ENCODE measurements at places on chromosomes 3 and 15.

- DNase-seq, result peak; percentile 70
Measured at GRCh38 chr15:62469478-62469873, 304.4 kb upstream of the C2CD4B start.

DNA sequence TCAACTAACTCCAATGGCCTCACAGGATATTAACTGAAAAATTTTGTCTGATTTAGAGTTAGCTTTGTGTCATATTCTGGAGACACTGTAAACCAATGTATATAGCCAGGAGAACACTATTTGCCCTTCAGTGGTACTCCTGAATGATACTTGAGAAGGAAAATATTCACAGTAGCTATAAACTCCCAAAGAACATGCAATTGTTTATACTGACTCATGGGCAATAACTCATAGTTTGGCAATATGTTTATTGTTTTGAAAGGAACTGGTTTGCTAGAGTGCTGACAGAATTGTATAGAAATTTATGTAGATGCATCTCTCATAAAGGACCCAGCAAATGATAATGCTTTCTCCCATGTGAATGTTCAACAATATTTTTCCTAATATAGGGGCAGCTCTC, 537.6 kb downstream of the PLOD2 start:
- DNase-seq, result no peak

DNA sequence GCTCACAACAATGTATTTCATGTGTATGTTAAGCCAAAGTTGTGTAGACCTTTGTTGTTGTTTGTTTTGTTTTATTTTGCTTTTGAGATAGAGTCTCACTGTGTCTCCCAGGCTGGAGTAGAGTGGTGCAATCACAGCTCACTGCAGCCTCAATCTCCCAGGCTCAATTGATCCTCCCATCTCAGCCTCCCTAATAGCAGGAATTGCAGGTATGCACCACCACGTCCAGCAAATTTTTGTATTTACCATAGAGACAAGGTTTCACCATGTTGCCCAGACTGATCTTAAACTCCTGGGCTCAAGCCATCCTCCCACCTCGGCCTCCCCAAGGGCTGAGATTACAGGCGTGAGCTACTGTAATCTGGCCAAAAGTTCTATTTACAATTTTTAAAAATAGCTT, 2.7 kb downstream of the HERC1 start:
- DNase-seq, result no peak

- no peak for DNase-seq
Measured at GRCh38 chr3:129619726-129620162, 13.3 kb upstream of the PLXND1 start.

DNA sequence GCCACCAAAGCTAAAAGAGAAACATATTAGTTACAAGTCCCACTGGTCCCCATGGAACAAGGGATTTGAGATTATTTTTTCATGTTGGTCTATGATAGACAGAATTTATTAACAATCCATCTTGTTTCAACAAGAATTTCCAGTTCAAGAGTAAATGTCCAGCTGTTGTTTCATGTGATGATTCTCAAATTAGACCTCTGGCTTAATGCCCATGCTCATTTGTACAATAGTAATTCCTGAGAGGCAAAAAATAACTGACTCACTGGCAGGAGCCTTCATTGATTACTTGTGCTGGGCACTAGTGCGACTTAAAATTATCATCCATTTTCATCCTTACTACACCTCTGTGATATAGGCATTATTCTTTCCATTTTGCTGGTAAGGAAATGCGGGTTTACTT, 171.3 kb downstream of the ITPR1 start:
- no peak for DNase-seq

GRCh38 chr3:101643861-101644613, 32.9 kb downstream of the ZBTB11 start:
- peak; percentile 71 for DNase-seq

DNA sequence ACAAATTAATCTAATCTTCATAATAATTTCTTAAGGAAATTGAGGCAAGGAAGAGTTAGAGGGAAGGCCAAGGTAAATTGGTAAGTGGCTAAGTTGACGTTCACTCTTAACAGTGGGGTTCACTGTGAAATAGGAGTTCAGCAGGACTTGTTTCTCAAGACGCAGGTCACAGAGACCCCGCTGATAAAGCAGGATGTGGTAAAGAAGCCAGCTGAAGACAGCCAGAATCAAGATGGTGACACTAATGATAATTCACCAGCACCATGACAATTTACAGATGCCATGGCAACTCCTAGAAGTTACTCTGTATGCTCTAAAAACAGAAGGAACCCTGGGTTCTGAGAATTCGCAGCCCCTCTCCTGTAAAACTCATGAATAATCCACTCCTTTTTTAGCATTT, 100.1 kb upstream of the CTDSPL start:
- no peak for DNase-seq

GRCh38 chr15:80846031-80846815, 67.1 kb downstream of the CEMIP start:
- peak; percentile 30 for DNase-seq

- peak; percentile 83 for DNase-seq
Measured at GRCh38 chr3:25594007-25594502, 70.7 kb downstream of the TOP2B start.

DNA sequence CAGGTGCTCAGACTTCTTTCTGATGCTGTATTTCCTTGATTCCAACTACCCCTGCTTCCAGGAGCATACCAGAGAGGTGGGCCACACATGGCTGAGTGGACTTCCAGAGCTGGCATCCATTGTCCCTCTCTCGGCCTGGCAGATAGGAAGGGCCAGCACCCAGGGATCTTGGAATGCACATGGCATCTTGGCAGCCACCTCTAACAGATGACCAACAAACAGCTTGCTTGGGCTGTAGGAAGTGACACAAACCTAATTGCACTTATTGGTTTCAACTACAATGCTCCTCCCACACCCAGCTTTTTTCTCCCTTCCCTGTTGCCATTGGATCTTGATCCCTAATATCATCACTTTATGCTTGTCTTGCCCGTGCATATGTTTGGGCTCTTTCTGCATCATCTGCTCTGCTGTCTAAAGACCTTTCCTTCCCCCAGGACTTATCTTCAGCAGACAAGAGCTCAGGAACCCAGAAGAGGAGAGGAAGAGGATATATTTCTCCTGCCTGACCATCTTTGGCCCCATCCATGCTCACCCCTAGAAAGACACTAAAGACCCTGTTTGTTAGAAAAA, 294.6 kb downstream of the NTRK3 start:
- no peak for DNase-seq

DNA sequence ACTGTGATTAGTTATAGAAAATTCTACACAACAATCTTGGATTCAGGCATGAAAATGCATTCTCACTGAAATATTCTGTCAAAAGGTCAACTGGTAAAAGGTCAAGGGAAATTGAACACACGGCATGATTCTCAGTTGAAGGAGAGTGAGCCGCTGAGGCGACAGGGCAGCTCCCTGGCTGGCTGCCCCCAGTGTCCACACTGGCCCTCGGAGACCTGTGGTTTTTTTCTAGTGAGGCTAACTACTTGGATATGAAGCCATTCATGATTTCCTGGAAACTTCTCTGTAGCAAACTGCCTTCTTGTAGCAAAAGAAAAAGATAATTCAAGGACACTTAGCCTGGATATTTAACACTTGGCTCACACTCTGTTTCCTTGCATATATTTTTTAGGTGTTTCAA, 37.2 kb downstream of the AADACL2 start:
- no peak for DNase-seq

- no peak for DNase-seq
Measured at GRCh38 chr3:59503441-59503840, 453.6 kb upstream of the CFAP20DC start.

- DNase-seq, result peak; percentile 83
Measured at GRCh38 chr3:42148982-42149432, 57.9 kb downstream of the TRAK1 start.

DNA sequence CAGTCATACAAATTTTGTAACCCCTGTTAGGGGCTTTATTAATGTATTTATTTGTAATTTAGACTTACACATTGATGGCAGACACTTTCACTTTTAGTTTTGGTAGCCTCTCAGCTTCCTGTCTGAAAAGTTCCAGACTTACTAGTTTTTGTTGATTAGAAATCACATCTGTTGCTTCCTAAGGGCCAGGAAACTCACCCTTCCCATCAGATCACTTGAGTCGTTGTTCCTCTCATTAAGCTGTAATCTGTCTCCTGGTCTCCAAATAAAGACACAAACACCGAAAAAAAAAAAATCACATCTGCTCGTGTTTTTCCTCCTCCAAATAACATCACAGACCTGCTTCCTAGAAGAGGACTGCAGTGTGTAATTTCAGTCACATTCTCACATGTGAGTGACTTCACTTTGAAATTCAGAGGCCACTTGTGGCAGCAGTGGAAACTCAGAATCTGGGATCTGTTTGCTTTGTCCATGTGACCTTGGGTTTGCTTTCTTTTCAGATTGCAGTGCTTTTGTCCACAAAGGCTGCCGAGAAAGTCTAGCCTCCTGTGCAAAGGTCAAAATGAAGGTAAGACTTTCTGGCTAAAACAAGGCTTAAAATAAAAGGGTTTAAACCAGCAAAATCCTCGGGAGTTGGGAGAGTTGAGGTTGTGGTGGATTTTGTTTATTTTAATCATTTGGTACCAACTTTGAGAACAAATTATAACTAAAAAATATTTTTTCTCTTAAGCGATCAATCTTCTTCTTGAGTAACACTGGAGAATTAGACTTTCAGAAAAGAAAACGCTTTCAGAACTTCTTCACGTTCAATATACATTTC, 87.0 kb downstream of the KLHL25 start:
- DNase-seq, result peak; percentile 12

- no peak for DNase-seq
Measured at GRCh38 chr15:67331676-67332075, 77.1 kb downstream of the IQCH start.

DNA sequence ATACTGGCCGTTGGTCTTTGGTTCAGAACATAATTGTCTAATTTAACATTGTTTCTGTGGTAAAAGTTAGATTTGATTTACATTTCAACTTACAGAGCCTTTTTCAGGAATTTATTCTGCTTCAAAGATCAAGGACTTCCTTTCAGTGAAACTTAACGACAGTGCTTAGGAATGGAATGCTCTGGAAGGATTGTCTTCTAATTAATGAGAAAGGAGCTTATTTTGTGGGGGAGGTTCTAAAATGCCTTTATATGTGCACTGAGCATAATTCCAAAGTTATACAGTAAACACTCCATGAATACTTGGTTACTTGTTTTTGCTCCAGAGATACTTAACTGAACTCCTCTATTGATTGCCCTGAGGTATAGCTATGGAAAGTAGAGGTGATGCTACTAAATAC, 75.7 kb downstream of the CACNA1D start:
- DNase-seq, result no peak

GRCh38 chr3:52246728-52247408, 1.3 kb downstream of the PPM1M start:
- DNase-seq, result no peak

- peak; percentile 63 for DNase-seq
Measured at GRCh38 chr3:113912552-113913236, 35.1 kb upstream of the ZDHHC23 start.

- no peak for DNase-seq
Measured at GRCh38 chr15:82172506-82172905, 90.0 kb downstream of the EFL1 start.

- DNase-seq, result no peak
Measured at GRCh38 chr15:78222745-78223395, 11.5 kb downstream of the ACSBG1 start.

DNA sequence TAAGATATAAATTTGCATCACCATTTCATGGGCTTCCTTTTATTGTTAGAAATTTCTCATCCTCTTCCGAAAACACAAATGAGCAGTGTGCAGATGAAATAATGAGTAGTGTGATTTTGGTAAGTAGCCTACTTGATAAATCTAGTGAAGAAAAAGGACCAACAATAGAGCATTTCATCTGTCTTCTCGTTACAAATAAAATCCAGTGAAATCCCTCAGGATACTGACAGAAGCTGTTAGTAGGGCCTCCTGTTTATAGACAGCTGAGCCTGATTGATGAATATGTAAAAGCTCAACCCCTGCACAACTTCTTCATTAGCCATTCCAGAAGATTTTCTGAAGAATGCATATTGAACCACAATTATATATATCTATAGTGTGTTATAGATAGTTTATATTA, 363.7 kb upstream of the EPHA6 start:
- DNase-seq, result no peak

DNA sequence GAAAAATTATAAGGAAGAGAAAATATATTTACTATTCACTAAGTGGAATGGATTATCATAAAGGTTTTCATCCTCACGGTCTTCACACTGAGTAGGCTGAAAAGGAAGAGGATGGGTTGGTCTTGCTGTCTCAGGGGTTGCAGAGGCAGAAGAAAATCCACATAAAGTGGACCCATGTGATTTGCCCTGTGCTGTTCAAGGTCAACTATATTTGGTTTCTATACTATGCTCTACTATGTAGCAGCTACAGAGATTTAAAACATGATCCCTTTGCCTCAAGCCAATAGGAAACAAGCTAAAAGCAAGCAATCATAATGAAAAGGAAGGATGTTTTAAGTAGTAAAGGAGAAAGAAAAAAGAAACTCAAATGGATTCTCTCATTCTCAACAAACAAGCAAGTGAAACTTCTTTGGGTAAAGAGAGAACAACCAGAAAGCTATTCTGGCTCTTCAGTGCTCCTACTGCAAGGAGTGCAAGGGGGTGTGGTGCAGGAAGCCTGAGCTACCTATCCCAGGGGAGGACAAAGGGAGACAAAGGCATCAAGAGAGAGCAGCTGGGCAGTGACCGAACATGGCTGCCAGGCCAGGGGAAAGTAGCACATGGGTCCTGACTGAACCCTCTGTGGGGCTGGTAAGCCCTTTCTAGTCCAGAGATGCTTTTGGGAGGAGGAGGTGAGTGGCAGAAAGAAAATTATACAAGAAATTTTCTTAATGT, 35.9 kb downstream of the SFMBT1 start:
- DNase-seq, result no peak

DNA sequence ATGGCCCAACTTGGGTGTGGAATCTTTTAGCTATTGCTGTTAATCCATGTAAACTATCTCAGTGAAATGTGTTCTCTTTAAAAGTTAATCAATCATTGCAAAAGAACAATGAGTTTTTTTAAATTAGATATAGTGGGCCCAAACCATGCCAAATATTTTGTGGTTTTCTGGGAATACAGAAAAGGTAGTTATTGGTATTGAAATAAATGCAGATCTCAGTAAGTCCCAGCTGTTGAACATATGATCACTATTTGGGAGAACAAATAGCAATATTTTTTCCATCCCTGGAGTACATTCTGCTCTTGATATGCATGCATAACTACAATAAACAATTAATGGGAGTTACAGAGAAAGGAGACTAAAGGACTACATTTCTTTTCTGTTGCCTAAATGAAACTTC, 36.0 kb upstream of the LEKR1 start:
- peak; percentile 74 for DNase-seq

DNA sequence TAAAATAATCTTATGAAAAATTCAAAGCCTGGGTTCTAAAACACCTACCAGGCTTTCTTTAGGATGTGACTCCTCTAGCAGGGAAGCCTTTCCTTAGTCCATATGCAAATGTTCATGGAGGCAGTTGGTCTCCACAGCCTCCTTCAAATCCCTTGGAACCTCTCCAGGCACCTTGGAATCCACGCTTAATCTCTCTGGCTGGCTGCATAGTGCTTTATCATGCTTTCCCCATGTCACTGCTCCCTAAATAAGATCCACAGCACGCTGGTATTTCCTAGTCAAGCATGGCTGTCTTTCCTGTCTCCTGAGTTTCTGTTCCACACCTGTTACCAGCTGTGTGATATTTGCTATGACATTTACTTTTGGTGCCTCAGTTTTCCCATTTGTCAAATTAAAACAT, 71.3 kb downstream of the CLSTN2 start:
- no peak for DNase-seq
